CD4-positive, alpha-beta T cell (primary cell): ENCODE measurements at places on chromosomes 5 and 9. TPM values are rescaled to one million over a fixed set of nuclear protein-coding genes. Genes with fewer than 3 reads are reported as not detected.

The PARP8 gene
- 200 TPM for total RNA-seq

The FRMD3 gene
- 0.53 TPM for total RNA-seq

The GPX8 gene
- not detected for total RNA-seq

DNA sequence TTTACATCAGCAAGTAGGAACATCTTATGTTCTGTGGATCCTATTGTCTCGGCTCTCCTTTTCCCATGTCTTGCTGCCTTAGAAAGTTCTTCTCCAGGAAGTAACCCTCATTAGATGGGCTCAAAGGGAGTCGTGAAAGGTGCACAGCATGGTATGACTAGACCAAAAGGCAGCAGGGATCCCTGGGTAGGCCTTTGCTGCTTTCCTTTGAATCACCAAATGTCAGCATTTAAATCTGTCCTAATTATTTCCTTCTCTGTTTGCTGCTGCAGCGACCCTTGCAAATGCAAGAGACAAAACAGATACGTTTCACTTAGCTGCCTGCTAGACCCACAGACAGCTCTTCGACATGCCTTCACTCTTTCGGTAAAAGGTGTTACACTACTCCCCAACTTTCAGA lies 218.4 kb downstream of the ACTL7B start:
- H3K36me3 ChIP-seq, result no peaks in the 10 kb centered on the region
- H3K27me3 ChIP-seq, result no peaks in the 10 kb centered on the region
- H3K4me3 ChIP-seq, result no peak overlapping the region
- no peak for DNase-seq

The FBXO38 gene
- total RNA-seq, result 45.7 TPM

The SLC24A2 gene
- not detected for total RNA-seq
